Activated naive CD4-positive, alpha-beta T cell (primary cell): ENCODE measurements at places on chromosomes 6 and 20.

GRCh38 chr20:7392542-7393206, 547.6 kb downstream of the HAO1 start:
- no peak for DNase-seq

GRCh38 chr20:25469558-25469957, 62.1 kb downstream of the GINS1 start:
- DNase-seq = no peak

GRCh38 chr6:10408457-10408856, 6.4 kb downstream of the TFAP2A start:
- DNase-seq = no peak

- no peak for DNase-seq
These were observed 62.5 kb downstream of the TRPC4AP start for GRCh38 chr20:35030136-35030535.

DNA sequence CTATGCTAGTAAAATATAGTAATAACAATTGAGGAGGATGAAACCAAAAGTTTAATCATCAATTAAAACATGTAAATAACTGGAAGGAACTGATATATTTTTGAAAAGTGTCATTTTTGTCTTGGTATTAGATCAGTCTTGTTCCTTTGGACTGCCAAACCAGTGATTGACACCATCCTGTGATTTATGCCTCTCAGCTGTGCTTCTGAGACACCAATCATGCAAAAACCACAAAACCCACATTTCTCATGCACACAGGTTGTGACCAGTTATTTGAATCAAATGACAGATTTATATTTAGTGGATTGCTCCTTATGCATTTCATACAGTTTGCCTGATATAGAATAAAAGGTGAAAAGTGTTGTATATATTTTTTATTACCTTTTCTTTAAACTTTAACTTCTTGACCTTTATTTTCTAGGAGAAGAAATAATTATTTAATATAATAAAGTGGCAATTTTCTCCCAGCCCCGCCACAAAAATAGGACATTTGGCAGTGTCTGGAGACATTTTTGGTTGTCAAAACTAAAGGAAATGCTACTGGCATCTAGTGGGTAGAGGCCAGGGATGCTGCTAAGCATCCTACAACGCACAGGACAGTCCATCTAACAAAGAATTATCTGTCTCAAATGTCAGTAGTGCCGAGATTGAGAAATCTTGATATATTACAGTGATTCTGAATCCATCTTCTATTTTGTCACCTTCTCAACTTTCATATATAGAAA, 383.6 kb downstream of the BCKDHB start:
- no peak for DNase-seq

DNA sequence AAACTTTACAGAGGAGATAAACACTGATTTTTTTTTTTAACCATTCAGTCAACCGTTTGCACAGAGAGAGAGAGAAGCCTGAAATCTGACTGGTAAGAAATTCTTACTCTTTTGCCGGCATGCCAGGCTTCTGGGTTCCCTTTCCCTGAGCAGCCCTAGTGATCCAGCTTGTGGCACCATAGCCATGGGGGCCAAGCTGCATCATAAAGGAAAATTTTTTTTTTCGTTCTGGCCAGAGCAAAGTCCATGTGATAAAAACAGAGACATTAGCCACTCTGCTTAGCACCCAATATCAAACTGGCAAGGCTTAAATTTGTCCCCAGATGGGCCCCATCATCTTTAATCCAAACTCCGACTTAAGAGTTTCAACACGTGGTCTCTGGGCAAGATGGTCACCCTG, 44.5 kb downstream of the CEP85L start:
- DNase-seq = no peak

GRCh38 chr20:41110930-41111577, 26.3 kb upstream of the PLCG1 start:
- DNase-seq = no peak

- DNase-seq = no peak
These were observed 155.8 kb downstream of the MBOAT1 start for GRCh38 chr6:20056350-20056992.

GRCh38 chr20:32018269-32019155, 8.3 kb downstream of the CCM2L start:
- peak; percentile 37 for DNase-seq

DNA sequence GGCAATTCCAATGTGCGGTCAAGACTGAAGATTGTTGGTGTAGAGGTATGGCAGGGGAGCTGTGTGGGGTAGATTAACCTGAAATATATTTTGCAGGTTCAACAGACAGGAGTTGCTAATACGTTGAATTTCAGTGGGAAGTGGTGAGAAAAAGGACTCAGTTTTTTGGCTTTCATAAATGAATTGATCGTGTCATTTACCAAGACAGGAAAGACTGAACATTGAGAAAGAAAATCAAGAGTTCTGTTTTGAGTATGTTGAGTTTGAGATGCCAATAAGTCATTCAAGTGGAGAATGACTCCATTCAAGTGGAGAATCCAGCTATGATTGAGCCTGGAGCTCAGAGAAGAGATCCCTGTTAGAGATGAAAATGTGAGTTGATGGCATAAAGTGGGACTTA, 31.1 kb downstream of the NFYA start:
- DNase-seq = no peak

DNA sequence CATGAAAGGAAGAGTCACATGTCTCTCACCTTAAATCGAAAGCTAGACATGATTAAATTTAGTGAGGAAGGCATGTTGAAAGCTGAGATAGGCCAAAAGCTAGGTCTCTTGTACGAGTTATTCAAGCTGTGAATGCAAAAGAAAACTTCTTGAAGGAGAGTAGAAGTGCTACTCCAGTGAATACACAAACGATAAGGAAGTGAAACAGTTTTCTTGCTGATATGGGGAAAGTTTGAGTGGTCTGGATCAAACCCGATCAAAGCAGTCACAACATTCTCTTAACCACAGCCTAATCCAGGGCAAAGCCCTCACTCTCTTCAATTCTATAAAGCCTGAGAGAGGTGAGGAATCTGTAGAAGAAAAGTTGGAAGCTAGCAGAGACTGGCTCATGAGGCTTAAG, 1.9 kb upstream of the TPD52L1 start:
- DNase-seq = no peak
